Stimulated activated CD8-positive, alpha-beta memory T cell treated with anti-CD3 and anti-CD28 coated beads, Interleukin-15, amount 100 ng/mL, for 48 hours (primary cell): ENCODE measurements at places on chromosomes 6 and 20.

- DNase-seq, result no peak
These were observed 7.8 kb upstream of the CCR6 start for GRCh38 chr6:167115054-167115453.

DNA sequence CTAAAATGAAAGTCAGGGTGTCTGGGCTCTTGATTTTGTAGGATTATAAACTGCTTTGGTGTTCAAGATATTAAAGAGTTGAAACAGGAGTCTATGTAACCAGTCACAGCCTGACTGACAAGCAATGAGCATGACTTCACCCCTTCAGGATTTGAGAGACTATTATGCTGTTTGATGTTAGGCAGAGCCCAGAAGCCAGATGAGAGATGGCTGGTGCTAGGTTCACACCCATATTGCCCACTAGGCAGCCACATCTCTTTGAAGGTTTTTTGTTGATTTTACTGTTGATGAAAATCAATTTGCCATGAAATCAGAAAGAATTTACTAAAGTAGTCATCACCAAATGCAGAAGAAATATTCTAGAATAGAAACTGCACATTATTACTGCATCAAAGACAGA is 243.6 kb downstream of the KHDRBS2 start:
- DNase-seq, result no peak

GRCh38 chr20:39960522-39961428 is 728.3 kb downstream of the MAFB start:
- no peak for DNase-seq

GRCh38 chr6:44672841-44673240 is 285.3 kb downstream of the CDC5L start:
- DNase-seq, result no peak

DNA sequence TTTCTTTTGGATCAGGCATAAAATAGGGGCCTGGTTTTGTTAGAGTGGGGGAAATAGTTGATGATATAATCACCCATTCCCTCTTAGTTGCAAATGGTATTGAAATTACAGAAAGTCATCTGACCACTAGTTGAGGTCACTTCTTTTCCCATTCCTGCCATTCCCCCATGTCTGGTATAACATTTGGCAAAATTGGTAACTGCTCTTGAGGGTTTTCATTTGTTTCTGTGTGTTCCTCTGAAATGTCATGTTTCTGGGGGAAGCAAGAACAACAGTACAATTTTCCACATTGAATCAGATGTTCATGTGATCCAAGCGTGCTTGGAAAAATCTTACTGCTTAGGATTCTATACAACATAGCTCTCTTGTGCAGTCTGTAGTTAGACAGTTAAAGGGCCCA is 7.3 kb downstream of the AIG1 start:
- DNase-seq, result no peak

GRCh38 chr6:128410584-128410983 is 109.8 kb downstream of the PTPRK start:
- no peak for DNase-seq

DNA sequence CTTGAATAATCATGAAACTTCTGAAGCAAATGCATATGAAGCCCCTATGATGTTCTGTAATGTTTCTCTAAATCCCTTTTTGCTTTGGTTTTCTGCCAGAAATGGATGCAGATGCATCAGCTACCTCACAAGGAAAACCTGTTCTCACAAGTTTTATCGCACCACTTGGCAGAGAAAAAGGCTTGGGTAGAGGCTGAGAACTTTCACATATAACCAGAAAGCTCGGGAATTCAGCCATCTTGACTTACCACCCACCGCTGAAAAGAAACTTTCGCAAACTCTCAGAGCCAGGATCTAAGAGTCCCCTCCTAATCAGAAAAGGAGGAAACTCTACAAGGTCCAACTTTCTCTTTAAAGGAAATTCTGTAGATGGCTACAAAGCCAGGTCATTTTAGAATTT is 36.2 kb upstream of the ADTRP start:
- DNase-seq, result no peak

DNA sequence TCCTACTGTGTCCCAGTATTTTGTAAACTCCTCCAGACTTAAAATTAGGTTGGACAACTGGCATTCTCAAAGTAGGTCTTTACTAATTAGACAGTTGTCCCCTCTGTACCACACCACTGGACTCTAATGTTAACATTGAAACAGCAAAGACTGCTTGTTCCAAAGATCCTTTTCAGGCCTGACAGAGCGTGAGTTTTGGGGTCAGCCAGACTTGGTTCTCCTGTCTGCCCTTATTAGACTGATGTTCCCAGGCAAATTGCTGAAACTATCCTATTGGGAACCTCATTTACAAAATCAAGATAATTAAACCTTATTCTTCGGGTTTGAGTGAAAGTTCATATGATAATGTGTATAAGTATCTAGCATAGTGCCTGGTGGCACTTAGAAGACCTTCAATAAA is 3.7 kb upstream of the BICRAL start:
- DNase-seq, result no peak

DNA sequence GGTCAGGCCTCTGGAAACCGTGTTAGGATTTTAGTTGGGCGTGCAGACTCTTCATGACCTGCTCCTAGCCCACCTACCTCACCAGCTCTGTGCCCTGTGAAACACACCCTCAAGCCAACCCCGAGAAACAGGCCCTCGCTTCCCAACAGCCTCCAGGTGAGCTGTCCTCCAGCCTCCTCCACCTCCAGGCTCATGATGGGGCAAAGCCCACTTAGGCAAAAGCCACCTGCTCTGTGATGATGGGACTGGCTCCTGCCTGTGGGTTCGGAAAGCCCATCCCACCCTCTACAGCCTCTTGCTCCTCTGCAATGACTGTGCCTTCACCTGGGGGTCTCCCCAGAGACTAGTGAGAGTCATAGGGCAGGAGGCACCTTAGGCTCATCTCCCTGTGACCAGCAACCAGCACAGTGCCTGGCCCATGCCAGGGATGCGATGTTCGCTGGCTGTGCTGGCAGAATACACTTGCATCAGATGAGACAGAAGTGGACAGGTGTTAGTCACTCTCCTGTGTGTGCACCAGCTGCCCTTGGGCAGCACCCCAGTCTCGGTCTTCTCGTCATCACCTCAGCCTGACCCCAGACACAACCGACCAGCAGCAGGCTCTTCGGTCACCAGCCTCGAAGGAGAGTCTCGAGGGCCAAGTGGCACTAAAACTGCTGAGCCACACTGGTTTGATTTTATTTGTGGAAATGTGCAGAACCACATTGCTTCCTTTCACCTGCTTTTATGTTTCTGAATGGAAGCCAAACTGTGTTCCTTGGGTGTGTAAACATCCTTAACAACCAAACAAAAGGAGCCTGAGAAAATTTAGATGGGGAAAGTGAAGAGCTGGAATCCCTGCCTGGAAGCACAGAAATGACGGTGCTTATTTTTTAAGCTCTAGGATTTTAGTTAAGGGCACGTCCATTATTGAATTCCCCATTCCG is 10.7 kb downstream of the PXDC1 start:
- no peak for DNase-seq

DNA sequence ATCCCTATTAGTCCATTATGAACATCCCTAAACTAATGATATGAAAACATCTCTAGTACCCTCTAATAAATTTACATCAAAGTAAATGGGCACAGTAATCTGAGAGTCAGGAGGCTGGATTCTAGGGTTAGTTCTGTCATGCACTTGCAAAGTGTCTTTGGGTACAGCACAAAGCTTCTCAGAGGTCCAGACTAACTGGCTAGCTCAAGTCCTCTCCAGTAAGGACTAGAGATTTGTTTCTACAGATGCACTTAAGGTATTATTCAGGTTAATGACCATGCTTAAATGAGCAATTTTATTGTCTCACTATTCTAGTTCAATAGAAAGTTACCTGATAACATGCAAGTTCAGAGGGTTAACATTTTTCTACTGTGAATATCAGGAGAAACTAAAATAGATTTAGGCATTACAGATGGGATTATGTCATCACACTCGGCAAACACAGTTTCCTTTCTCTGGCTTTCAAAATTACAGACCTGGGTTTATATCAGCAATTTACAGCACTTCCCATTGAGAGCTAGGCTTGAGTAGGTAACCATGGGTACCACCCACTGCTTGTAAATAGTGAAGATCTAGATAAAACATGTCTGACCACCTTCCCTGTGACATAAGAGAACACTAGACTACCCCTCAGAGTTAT is 402.9 kb upstream of the RUNX2 start:
- DNase-seq, result no peak

- no peak for DNase-seq
These were observed 234.5 kb upstream of the AGPAT4 start for GRCh38 chr6:161508341-161508740.
